NT2/D1 (cell line): ENCODE measurements at places on chromosomes 5 and 9.

DNA sequence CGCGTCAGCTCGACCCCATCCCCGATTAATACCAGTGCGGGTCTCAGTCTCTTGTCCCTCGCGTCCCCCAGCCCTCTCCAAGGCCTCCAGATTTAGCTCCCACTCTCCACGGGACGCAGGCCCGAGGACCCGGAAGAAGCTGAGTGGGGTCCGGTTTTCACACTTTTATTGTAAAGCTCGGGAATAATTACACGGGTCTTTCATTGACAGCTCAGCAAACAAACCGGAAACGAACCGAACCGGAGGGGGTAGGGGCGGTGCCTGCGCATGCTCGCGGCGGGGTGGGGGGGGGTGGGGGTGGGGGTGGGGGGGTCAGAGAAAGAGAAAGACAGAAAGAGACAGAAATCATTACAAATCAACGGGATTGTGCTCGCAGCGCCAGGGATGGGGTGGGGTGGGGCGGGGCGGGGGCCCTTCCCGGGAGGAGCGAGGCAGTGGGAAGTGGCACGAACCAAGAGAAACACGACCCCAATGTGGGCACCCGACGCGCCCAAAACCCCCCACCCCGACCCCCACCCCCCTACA is 27.9 kb downstream of the PCDH1 start:
- no peak for DNase-seq

DNA sequence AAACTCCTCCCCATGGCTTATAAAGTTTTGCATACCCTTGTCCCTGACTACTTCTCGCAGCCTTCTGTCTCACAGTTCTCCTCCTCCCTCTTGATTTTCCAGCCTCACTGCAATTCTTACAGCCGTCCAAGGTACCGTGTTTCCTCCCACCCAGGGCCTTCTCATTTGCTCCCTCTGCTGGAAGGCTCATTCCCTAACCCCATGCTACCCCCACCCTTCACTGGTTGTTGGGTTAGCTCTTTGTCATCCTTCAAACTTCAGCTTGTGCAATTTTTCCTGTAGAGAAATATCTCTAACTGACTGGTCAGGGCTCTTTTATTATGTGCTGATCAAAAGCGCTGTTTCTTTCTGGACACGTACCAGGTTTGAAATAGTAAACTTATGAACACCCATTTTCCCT is 329.2 kb downstream of the EBF1 start:
- peak; percentile 23 for DNase-seq

DNA sequence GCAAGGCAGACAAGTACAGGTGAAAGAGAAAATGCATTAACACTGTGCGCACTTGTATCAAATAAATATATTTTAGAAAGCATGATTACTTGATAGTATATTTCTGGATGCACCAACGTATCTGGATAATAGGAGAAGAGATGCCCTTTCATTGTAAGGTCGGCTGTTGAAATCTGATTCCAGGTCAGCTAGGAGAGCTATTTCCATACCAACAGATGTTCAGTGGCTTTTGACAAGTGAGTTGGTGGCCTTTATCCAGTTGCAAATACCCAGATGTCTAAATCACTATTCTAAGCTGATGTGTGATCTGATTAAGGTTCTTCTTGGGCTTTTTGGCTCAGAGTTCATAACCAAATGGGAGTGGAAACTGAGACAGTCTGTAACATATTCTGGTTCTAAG is 128.2 kb upstream of the TBCA start:
- no peak for DNase-seq

DNA sequence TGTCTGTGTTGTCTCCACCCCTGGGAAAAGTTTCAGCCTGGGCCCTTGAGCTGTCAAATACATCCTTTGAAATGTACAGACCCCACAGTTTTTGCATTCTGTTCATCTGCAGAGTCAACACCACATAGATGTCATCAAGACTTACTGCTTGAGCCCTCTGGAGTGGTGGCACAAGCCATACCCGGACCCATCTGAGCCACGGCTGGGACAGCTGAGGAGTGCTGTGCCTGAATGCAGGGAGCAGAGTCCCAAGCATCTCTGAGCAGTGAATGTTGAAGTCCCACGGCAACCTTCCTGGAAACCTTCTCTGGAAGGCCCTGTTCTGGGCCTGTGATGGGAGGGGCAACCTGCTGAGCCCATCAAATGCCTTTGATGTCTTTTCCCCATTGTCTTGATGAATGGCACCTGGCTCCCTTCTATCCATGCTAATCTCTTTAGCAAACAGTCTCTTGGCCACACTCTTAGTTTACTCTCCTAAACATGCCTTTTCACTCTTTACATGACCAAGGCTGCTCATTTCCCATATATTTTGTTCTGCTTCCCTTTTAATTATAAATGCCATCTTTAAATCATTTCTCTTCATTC is 92.5 kb downstream of the ATPSCKMT start:
- no peak for DNase-seq

DNA sequence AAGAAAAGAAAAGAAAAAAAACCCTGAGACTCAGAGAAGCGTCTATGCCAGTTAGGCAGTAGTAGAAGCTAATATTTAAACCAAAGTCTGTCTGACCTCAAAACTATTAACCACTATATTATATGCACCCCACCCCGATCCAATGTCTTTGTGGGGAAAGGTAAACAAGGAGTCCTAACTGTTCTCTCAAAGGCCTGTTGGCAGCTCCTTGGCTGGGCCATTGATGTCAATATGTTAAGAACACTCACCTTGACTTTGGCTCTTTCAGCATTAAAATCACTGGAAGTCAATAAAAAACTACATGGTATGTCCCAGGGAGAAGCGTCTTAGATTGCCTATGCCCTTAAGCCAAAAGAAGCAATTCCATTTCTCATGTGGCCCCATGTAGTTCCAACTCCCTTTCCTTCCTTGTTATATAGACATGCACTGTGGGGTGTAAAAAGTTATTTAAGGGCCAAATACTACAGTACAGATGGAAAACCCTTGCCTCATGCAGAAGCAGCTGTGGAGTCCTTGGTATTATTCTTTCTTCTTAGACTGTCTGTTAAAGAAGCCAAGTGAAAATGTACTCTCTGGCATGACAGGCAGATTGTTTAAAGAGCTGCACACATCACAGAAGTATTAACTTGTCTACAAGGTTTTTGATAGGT is 308.6 kb upstream of the RPS23 start:
- DNase-seq, result no peak

DNA sequence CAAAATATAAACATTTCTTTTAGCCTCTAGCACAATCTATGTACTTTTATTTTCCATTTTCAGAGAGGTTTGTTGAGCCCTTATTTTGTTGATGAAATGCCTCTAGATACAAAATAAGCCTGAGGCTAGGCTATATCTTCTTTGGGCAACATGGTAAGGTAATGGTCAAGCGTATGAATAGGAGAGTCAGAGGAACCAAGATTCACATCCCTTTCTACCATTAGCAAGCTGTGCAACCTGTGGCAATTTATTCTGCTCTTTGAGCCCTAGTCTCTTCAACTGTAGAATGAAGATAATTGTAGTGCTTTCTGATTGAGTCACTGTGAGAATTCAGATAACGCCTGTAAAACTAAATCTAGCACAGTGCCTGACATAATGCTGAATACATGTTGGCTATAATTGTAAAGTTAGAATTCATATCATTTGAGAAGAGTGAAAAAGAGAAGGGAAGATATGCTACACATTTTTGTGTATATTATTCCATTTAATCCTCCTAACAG is 412.5 kb downstream of the CCDC171 start:
- no peak for DNase-seq

GRCh38 chr9:123725389-123725788 is 204.5 kb downstream of the DENND1A start:
- DNase-seq, result no peak

- no peak for DNase-seq
Measured at GRCh38 chr5:143433670-143434069, 30.2 kb upstream of the NR3C1 start.

- DNase-seq, result no peak
Measured at GRCh38 chr5:14762549-14763216, 98.2 kb downstream of the OTULIN start.

DNA sequence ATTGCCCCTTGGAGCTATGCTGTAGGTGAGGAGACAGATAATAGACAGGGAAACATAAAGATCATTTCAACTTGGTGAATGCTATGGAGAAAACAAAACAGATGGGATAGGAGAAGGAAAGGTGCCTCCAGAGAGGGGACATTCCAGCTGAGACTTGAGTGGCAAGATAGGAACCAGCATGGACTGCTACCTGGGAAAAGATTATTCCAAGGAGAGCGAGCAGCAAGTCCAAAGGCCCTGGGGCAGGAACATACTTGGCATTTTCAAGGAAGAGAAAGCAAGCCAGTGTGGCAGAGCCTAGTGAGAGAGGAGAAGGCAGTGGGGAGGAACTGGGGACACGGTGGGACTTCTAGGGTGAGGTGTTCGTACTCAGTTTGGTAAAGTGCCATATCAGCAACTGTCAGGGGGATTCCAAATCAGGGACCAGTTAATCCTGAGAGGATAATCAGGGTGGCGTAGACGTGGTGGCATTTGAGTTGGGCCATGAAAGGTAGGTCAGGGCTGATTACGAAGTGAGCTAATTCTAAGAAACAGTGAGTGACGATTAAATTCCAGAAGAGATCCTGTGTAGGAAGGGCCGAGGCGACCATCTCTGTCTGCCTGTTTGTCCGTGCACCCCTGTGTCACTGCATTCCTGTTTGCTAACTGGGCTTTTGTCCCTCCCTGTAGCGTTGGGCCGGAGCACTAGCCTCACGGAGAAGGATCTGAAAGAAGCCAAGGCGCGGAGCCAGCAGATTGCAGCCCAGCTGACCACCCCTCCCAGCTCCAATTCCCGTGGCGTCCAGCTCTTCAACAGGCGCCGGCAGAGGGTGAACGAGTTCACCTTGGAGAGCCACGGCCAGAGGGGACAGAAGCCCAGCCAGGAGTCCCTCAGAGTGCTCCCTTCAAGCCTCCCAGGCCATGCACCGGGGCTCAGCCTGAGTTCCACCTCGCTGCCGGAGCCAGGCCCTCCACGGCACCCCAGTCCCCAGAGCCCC is 7.1 kb downstream of the SYNPO start:
- DNase-seq, result no peak

DNA sequence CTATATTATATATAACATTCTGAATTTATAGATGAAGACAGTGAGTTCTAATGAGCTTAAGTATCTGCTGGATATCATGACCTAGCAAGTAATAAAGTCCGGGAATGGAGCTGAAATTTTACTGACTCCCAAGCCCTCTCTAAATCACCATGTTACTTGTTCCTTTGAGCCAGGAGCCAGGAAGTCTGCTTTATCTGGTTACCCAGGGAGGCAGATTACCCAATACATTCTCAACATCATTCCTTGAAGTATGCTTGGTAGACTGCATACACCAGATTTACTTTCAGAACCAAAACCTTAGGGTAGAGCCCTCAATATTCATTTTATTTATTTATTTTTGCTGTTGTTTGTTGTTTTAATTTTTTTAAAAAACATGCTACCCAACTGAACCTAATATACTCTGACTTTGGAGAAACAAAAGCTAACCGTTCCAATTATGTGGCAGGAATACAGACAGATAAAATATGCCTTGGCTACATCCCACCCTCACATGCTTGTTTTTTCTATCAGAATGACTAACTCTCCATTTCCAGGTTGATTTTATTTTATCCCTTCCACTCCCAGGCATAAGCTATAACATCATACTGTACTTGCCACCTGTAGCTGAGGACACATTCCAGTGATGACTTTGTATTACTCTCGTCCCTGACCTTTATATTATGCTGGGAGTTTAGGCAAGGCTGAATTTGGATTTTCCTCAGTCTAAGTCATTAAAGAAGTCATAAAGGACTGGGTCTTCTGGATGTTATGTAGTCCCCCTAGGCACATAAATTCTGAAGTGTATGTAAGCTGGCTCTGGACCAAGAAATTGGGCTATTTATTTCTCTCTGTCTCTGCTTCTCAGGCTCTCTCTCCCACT is 82.0 kb downstream of the YIPF5 start:
- DNase-seq, result no peak

DNA sequence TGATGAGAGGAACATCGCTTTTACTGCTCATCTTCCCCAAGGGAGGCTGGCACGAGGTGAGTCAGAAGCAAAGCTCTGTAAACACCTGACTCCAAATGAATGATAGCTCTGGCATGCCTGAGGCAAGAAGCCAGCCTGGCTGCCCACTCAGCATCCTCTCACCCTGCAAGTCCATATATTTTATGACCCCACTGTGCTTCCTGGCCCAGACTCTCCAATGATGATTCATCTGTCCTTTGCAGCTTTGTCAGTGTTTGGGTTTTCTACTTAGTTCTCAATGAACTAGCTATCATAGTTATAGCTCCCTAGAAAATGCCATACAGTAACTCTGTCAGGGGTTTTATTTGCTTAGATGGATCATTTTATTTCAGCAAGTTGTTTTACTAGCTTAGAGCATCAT is 52.1 kb upstream of the FSTL4 start:
- DNase-seq, result no peak

DNA sequence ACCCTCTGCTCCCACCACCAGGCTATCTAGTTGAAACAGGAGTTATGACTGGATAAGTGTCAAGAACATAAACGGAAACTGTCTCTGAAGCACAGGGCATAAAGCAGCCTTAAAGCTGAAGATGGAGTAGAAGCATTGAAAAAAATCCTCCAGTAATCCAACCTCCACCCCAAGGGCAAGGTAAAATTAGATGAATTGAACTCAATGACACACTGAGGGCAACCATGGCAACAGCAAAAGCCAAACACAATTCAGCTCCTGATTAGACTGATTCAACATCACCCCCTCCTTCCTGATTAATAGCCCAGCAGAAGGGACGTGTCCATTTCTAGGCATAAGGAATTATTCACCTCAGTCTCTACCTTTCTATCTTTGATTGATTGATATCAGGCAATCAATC is 183.2 kb upstream of the MAP3K1 start:
- no peak for DNase-seq

GRCh38 chr5:91898898-91899297 is 515.8 kb upstream of the ARRDC3 start:
- no peak for DNase-seq

DNA sequence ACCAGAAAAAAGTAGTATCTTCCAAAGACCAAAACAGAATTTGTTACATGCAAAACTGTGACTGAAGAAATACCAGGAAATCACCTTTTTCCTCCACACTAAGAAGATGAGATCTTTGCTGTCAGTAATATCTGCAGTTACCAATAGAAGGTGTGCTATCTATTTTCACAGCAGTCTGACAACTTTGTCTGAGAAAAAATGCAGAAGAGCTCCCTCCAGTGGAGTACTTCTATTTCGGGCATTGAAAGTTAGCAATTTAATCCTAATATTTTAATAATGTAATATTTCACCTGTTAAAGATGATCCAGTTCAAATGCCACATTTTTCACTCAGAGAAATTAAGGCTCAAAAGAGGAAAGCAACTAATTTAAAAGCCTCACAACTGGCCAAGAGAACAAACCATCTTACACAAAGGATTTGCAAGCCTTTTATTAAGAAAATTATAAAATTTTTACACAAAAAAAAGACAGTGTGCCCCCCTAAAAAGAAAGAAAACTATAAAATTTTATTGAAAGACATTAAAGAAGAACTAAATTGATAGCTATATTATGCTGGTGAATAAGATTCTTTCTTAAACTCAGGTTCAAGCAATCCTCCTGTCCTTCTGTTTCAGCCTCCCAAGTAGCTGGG is 50.6 kb downstream of the DEPDC1B start:
- no peak for DNase-seq

DNA sequence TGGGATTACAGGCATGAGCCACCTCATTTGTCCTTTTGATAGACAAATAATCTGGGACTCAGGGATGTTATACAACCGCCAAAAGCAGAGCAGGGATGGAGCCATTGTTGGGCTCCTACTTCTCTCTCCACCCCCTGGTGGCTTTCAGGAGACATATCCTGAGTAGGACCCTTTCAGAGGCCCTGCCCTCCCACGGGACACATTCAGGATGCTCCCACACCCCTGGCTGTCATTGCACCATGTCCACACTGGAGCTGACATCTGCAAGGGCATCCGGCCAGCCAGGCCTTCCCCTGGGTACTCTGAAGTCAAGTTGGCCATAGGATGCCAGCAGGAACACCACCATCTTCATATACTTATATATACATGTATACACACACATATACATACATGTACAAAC is 181.8 kb downstream of the SYK start:
- DNase-seq, result no peak
